ENCODE measurements at places on chromosomes 7 and 10.

- DNase-seq, result no peak
These were observed 626.6 kb upstream of the TPK1 start for GRCh38 chr7:145462463-145462862.

DNA sequence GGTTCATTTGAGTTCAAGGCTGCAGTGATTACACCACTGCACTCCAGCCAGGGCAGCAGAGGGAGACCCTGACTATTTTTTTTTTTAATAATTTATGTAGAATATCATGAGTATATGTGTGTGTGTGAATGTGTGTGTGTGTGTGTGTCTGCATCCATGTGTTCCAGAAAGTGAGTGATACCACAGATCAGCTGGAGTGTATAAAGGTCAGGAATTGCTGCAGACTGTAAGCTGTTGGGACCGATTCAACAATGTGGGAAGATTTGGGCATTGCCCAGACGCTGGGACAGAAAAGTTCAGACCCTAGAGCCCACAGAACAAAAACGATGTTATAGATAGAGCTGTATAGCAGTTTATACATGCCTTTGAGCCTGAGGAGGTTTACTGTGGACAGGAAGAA, 435.6 kb downstream of the CCSER2 start:
- DNase-seq, result no peak

DNA sequence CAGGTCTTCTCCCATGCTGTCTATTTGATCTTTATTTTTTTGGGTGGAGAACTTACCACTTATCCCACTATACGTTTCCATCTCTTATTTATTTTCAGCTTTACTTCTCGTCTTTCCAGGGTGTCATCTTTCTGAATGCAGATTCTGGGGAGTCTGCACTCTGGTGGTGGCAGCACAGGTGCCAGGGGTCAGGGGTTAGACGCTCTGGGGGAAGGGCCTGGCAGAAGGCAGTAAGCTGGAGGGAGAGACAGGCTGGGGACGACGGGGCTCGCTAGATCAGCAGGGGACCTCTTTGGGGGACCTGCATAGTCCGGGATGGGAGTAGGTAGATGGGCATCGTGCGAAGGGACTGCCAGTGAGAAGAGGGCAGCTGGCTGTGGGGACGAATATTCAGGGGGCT, 22.3 kb downstream of the CHST12 start:
- DNase-seq, result no peak

DNA sequence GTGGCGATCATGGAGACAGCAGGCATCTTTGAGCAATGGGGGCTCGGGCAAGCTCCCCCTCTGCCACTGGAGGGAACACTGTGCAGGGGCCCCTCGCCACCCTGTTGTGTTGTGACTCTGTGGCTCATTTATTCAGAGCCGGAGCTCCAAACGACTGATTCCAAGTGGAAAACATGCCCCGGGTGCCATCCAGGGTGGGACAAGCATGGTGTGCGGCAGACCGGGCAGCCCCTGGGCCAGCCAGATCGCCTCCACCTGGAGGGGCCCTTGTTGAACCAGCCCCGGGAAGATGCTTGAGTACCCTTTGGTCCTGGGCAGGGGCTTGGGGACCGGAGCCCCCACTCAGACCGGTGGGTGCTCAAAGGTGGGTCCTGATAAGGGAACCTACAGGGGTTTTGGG, 61.4 kb downstream of the C10orf143 start:
- no peak for DNase-seq

DNA sequence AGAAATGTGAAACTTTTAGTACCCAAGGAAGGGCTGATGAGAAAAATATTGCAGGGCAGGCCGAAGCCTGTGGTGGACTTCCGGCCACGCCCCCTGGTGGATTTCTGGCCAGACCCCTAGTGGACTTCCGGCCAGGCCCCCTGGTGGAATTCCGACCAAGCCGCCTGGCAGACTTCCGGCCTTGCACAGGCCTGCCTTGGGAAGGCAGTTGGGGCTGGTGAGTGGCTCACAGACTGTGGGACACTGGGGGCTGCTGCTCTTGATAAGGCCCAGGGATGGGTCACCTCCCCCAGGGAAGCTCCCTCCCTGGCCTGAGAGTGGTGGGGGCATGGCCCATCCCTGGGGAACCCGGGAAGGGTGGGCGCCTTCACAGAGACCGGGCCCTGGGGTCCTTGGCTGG, 116.4 kb upstream of the MKI67 start:
- DNase-seq, result no peak

GRCh38 chr7:104758504-104758903, 255.5 kb upstream of the KMT2E start:
- DNase-seq, result no peak

GRCh38 chr10:100600218-100600617, 64.5 kb downstream of the HIF1AN start:
- no peak for DNase-seq

GRCh38 chr10:67280405-67280804, 354.6 kb downstream of the LRRTM3 start:
- DNase-seq, result no peak

GRCh38 chr10:22927661-22928403, at the start of gene ARMC3:
Gene ARMC3 (plus strand): TSS chr10:22928053. CDS start chr10:22931997, 3,944 bp downstream.
- peak; percentile 48 for DNase-seq

- DNase-seq, result peak; percentile 96
These were observed 227.7 kb downstream of the MGMT start for GRCh38 chr10:129694691-129695243.

GRCh38 chr10:87585565-87586514, 73.8 kb upstream of the PAPSS2 start:
- DNase-seq, result no peak

GRCh38 chr7:8773518-8773917, 340.1 kb downstream of the NXPH1 start:
- no peak for DNase-seq

DNA sequence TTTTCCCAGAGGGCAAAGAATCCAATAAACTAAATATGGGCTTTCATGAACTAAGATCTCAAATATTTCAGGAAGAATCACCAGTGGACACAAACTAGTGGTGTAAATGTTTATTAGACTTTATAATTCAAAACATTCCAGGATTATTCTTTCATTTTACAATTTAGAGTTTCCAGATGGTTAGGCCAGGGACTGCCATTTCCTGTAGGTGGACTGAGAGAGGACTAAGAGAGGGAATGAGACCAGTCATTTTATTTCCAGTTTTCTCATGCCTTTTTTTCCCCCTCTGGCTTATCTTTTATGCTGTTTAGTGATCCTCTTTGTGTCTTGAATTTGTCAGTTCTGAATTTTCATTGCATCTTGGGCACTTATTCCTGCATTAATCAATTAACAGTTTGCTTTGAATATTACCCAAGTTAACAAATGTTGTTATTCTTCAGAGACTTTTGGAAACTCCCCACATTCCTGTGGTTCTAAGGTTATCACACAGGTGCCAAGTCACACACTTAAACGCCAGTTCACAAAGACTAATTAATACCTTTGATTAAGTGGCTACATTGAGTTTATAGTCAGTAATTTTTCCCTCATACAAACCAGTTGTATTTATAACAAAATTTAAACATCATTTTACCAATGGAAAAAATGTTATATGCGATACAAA, 12.3 kb downstream of the CISD1 start:
- DNase-seq, result no peak

DNA sequence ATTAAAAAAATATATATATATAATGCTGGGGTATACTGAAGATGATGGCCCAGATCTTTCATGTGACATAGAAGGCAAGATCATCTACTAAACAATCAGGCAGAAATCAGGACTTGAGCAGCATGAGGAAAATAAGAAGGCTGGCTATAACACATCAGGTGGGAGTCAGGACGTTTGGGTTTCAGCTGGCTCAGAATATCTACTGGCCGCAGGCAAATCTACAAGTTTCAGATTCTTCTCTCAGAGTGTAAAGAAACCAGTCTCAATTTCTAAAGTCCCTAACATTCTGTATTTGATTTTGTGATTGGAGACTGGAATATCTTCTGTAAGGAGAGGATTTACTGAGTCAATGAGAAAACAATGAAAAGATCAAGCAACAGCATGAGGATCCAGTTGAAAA, 37.7 kb upstream of the FAM3C start:
- no peak for DNase-seq

DNA sequence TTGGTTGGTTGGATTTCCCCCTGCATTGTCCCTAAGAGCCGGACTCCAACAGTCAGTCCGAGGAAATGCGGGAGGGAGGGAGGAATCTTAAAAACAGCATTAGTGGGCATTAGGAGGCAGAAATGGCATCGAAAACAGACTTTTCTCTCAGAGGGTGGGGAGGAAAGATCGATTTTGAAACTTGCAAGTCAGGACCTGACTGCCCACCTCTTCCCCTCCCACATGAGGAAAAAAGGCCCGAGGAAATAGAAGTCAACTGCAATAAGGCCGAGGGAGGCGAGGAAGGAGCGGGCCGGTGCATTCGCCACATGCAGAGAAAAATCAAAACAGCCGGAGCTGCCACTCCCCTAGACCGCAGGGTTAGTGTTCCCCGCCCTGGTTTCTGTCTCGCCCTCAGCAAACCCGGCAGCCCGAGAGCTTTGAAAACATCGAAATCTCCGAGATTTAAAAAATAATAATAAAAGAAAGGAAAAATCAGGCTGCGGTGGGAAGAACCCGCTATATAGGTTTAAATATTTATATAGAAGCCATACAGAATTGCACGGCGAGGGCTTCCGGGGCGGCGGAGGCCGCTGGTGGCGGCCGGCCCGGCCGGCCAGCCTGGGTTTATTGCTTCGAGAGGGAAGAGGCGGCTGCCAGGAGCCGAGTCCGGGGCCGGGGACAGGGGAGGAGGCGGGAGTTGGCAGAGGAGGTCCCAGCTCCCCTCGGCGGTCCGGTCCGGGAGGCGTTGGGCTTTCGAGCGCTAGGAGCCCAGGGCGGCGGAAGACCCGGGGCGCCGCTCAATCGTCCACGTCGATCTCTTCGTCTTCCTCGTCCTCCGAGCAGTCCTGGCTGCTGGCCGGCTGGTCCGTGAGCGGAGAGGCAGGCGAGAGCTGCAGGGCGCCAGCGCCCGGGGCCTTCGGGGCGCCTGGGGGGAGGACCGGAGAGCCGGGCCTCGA, 2.5 kb downstream of the LBX1 start:
- DNase-seq, result no peak

DNA sequence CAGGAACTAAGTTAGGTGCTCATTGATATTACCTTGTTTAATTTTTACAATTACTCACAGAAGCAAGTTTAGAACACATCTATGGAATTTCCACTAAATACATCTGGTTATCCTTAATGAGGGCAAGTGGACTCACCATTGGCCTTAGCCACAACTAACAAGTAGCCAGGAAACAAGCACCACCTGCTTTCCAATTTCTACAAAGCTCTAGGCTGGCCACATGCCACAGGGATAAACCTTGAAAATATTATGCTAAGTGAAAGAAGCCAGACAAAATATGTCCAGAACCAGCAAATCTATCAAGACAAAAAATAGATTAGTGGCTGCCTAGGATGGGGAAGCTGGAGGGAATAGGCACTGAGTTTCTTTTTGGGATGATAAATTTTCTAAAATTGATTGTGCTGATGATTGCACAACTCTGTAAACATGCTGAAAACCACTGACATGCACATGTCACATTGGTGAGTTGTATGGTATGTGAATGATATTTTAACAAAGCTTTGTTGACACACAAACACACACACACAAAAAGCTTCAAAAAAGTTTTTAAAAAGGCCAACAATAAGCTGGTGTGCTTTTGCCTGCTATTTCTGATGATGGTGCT, 179.4 kb downstream of the CPEB3 start:
- DNase-seq, result no peak

DNA sequence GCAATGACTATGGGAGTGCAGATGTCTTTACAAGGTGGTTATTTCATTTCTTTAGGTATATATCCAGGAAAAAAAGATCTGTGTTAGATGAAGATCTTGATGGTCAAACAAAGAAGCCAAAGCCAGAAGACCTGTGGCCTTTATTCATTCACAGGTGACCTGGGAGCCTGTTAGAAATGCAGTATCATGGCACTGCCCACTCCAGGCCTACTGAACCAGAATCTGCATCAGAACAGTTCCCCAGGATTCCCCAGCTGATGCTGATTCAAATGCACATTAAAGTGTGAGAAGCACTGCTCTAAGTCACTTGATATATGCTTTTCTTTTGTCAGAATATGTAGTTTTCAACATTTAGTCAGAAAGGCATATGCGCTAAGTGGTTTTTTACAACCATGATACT, 251.1 kb downstream of the IPMK start:
- DNase-seq, result no peak

- DNase-seq, result no peak
These were observed 40.6 kb upstream of the AOAH start for GRCh38 chr7:36764929-36765328.

DNA sequence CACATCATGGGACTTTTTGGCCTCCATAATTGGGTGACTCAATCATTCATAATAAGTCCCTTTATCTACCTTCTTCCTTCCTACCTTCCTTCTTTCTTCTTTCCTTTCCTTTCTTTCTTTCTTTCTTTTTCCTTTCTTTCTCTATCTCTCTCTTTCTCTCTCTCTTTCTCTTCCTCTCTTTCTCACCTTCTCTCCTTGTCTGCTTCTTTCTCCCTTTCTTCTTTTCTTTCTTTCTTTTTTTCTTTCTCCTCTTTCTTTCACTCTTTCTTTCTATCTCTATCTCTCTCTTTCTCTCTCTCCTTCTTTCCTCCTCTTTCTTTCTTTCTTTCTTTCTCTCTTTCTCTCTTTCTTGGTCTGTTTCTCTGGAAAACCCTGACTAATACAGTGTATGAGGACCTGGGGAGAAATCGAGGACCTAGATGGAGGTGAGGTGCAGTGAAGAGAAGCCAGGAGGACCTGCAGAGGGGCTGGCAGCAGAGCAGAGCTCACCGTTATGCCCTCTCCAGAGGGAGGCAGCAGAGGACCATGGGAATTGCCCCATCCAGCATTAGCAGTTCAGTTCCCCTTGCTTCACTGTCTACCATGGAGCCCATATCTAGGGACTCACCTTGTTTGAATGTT, 52.7 kb upstream of the BTRC start:
- DNase-seq, result no peak

- DNase-seq, result no peak
These were observed 66.8 kb upstream of the PDGFA start for GRCh38 chr7:586494-586893.

GRCh38 chr10:81546243-81546642, 328.8 kb upstream of the NRG3 start:
- DNase-seq, result no peak

DNA sequence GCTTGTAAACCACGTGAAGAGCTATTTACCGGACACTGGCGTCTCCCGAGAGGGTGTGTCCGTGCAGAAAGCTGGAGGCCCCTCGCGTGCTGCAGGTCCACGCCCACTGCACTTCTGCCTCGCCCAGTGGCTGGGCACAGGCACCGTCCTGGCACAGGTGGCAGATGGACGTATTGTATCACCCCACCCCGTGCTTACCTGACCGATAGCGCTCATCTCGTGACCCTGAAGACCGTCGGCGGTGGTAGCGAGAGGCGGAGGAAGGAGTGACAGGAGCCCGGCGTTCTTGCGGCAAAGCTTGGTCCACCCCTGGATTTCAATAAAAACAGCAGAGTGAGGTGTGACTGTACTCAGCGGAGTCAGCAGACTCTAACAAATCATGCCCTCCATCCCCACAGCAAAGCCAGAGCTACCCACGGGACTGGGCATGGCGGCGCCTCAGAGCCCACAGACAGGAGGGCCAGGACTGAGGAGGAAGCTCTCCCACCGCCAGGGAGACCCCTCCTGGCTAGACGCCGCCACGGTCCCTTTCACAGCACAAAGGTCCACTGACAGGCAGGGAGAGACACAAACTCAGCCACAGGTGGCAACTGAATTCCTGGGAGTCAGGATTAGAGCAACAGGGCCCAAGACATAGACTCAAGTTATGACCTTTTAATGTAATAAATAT, 217.1 kb downstream of the DIP2C start:
- DNase-seq, result no peak

- no peak for DNase-seq
These were observed 25.4 kb upstream of the ELN start for GRCh38 chr7:74002474-74003017.

Measured in muscle of arm (tissue), 14 donors.